ENCODE measurements at places on chromosomes 12 and 14.

- DNase-seq: no peak
Observed at GRCh38 chr14:69073915-69074314, 79.0 kb downstream of the DCAF5 start.

DNA sequence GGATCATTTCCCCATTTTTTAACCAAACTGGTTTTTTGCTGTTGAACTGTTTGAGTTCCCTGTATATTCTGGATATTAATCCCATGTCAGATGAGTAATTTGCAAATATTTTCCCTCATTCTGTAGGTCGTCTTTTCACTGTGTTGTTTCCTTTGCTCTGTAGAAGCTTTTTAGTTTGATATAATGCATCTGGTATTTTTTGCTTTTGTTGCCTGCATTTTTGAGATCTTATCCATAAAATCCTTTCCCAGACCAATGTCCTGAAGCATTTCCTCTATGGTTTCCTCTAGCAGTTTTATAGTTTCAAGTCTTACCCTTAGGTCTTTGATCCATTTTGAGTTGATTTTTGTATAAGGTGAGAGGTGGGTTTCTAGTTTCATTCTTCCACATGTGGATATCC lies 71.3 kb downstream of the LRP6 start:
- no peak for DNase-seq

DNA sequence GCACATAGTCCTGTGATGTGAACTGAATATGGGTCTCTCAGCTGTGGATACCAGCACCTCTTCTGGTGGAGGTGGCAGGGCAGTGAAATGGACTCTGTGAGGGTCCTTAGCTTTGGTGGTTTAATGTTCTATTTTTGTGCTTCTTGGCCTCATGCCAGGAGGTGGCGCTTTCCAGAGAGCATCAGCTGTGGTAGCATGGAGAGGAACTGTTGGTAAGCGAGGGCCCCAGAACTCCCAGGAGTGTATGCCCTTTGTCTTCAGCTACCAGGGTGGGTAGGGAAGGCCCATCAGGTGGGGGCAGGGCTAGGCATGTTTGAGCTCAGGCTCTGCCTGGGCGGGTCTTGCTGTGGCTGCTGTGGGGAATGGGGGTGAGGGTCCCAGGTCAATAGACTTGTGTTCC lies 241.7 kb downstream of the AEBP2 start:
- no peak for DNase-seq

DNA sequence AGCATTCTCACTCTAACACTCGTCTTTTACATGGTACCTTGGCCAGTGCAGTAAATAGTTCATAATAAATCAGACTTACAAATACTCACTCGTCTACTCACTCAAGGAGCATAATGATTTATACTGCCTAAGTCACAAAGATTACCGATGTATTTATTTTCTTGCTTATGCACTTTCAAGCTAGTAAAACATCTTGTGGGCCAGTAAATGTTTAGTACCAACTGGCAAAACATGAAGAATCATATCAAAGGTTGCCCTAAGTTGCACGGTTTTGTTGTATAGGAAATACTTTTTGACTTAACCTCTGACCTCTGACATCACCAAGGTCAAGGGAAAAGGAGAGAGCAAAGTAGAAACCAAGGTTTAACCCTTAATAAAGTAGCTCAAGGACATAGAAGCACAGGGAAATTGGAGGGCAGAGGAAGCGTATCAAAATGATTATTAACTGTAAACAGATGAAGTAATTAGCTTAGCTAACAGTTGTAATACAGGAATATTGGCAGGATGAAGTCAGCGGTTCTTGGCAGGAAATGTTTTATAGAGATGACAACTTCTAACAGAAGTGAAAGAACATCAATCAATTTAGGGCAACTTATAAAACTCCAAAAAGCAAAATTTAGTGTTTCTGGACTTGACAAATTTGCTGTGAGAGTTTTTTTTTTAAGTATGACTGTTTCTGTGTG lies 131.9 kb downstream of the HMGA2 start:
- DNase-seq: no peak

DNA sequence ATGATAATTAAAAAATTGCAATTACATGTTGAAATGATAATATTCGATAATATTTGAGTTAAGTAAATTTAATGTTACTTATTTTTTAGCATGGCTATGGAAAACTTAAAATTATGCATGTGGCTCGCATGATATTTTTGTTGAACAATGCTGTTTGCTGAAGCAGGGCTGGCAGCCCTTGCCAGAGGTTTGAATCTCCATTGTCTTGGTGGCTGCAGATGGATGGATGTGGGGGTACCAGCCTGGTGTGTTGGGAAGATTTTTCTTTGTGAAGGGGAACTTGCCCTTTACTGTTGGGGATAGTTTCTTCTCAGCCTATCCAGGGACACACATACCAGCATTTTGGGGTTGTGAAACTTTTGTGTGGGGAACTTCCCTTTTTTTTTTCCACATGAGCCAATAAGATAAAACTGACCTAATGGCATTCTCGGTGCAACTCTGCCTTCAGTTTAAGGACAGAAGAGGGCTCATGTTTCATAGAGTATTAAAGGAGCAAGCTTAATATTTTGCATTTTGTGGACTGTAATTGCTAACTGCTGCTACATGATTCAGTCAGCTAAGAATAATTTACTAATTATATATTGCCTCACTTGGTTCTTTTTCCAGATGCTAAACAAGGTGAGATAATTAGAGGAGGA lies 8.8 kb downstream of the RASSF3 start:
- DNase-seq: no peak

GRCh38 chr14:32656601-32657000 lies 282.1 kb upstream of the NPAS3 start:
- DNase-seq: no peak

DNA sequence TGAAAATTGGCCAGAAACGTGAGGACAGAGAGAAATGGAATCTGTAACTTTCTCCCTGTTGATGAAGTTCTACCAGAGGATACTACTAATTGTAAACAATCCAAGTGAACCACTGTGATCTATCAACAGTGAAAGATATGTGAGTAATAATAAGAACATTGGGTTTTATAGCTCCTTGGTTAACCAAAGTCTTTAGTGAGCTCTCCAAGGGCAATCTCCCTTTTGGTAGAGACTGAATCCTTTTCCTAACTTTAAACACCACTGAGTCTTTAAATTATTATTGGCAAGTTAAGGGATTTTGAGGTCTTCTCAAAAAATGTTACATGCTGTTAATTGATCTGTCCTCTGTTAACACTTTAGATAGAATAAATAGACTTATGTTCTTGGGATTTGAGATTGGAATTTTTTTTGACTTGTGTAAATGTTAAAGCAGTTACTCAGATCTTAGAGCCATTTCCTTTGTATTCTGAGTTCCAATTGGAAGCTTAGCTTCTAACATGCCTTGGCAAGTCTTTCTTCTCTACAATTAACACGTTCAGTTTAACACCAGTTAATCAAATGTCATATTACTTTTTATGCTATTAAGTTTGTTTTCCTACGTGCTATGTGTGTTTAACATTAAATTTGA lies 338.2 kb upstream of the DDHD1 start:
- no peak for DNase-seq

GRCh38 chr12:17079251-17079909 lies 473.4 kb upstream of the LMO3 start:
- peak; percentile 50 for DNase-seq

GRCh38 chr14:103815253-103815652 lies 32.1 kb downstream of the PPP1R13B start:
- no peak for DNase-seq

Measured in NCI-H510A treated with DMSO at 0.1 percent for 48 hours (cell line).